ENCODE measurements at places on chromosomes 3 and 15.

- no peak for DNase-seq
Observed at GRCh38 chr15:85443046-85443445, 62.6 kb downstream of the AKAP13 start.

DNA sequence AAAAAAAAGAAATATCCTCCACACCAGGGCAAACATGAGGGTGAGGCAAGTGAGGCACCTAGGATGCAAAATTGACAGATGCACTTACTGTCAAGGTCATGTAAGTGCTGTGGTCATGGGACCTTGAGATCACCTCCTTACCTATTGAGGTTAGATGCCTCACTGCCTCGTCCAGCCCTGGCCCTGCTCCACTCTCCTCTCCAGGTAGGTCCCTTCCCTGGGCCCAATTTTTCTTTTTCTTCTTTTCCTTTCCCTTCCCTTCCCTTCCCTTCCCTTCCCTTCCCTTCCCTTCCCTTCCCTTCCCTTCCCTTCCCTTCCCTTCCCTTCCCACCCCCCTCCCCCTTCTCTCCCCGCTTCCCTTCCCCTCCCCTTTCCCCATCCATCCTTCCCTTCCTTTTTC is 71.1 kb upstream of the DLG1 start:
- DNase-seq: no peak

- DNase-seq: peak; percentile 43
Observed at GRCh38 chr3:184417619-184418327, 37.9 kb downstream of the CHRD start.

- peak; percentile 35 for DNase-seq
Observed at GRCh38 chr15:78739996-78740903, 71.0 kb downstream of the ADAMTS7 start.

GRCh38 chr15:78072080-78072892 is 5.2 kb downstream of the TBC1D2B start:
- DNase-seq: no peak

- no peak for DNase-seq
Observed at GRCh38 chr3:152205097-152205593, 63.6 kb upstream of the MBNL1 start.

DNA sequence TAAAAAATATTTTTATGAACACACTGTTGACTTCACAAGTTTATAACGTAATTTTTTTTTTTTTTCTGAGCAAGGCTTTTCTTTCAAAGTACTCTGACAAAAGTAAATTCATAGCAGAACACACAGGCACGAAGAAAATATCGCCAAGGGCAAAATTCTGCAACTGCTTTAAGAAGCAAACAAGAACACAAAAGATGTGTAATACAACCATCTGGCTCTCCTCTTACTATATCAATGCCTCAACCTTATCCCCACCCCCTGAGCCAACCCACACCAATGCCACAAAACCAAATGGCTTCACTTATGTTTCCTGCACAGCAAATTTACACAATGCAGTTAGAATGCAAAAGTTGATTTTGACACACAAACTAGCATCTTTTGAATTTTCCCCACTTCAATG is 274.2 kb downstream of the FOXP1 start:
- DNase-seq: peak; percentile 2

DNA sequence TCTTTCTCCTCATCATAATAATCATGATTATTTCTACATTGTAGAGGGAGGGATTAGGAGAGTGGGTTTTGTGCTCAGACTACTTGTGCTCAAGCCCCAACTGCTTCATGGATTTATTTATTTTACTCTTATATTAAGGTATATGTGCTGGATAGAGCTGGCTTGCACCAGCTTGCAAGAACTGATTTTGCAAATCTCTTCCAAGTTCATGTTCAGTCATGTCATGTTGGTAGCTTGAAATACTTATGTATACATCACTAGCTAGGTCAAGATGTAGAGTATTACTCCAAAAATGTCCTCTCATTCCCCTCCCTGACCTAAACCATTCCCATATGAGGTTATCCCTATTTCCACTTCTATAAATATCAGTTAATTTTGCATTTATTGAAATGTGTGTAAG is 293.9 kb upstream of the RBMS3 start:
- no peak for DNase-seq

- no peak for DNase-seq
Observed at GRCh38 chr3:117910820-117911521, 1123.7 kb downstream of the IGSF11 start.

DNA sequence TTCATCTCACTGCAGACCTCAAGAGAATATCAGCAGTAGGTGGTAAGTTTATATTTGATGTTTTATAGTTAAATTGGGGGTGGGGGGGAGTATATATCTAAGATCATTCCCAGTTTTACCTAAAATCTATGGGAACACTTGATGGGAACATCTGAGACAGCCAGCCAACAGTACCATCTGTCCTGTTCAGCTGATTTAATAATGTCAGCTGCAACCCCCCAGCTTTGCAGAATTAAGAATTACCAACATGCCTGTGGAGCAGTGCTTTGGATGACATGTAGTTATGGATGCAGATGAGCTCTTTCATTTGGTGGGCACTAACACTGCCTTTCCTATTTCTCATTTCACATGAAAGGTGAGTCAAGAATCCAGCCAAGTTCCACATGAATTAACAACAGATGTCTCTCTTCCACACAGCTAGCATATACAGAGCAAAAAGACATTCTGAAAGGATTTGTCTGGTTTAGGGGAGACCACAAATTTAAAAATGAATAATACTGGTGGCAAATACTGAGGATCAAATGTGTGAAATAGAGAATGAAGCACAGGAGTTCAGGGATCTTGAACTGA is 76.2 kb downstream of the SETD5 start:
- DNase-seq: no peak
